Mammary epithelial cell (primary cell): ENCODE measurements at places on chromosomes 2 and 18. TPM values are rescaled to one million over a fixed set of nuclear protein-coding genes. Genes with fewer than 3 reads are reported as not detected.

IL1B gene
- 5.0 TPM for total RNA-seq

- no peak for DNase-seq
Measured at GRCh38 chr2:74458938-74459363, 713 bp downstream of the WBP1 start.

DNA sequence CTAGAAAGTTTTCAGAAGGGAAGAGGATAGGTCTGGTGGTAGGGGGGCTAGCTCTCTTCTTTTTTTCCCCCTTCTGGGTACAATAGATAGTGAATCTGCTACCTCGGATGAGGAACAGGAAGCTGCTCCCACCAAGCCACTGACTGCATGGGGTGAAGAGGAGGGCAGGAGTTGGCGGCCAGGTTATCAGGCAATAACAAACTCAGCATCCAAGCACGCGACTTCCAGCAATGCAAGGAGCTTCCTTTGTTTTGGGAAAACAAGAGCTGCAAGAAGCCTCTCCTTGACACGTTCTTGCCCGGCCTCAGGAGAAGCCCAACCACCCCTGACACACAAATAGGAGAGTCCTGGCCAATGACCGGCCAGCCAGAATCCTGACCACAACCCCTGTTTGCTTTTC is 32.2 kb downstream of the NHEJ1 start:
- DNase-seq: no peak

- peak; percentile 26 for DNase-seq
Measured at GRCh38 chr2:189150033-189150432, 29.5 kb downstream of the COL5A2 start.

GRCh38 chr2:16763493-16763899 is 97.9 kb upstream of the CYRIA start:
- no peak for DNase-seq

GEN1 gene
- total RNA-seq: 10.0 TPM

EFHD1 gene
- 2.0 TPM for total RNA-seq

- DNase-seq: no peak
Measured at GRCh38 chr2:15780912-15781574, 159.3 kb upstream of the MYCN start.

- no peak for DNase-seq
Measured at GRCh38 chr2:236102971-236103370, 65.2 kb downstream of the GBX2 start.

DNA sequence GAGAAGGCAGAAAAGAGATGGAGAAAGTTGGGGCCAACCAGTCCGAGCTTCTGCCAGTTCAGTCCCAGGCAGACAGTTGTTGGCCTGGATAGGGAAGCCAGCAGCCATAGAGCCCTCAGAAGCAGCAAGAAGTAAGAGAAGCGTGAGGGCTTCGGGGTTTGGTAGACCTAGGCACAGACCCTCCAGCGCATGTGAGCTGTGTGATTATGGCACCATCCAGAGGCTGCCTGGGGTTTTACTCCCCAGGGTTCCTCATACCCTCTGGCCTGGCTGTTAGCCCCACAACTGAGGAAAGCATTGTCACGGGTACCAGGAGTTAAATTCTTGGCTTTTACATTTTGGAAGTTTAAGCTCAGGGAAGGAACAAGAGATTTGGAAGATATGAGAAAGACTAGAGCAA is 93.7 kb upstream of the RAB6C start:
- DNase-seq: no peak

LIMS2 gene
- 8.0 TPM for total RNA-seq

GCKR gene
- 1.2 TPM for total RNA-seq

DNA sequence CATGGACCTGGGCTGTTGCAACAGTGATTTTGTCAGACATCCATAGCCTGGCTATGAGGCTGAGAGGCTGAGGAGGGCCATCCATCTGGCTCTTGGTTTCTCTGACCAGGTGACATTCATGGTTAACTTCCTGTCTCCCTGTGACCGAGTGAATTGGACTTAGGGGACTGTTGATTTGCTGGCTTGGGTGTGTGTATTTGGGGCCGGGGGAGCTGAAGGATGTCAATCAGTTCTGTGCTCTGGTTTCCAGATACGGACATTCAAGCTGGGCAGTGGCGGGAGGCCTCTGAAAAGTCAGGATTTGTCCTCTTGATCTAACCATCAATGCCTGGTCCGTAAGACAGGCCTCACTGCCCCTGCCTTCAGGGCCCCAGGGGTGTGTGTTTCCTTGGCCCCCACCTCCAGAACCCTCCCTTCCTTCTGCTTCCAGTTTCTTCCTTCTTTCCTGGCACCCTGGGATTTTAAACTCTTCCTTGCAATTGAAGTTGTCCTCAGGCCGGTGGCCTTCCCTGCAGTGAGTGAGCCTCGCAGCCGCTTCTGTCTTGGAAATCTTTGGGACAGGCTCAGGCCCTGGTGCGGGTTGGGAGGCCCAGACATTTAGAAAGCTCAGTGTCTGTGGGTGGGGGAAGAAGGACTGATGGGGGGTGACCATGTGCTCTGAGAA is 54.7 kb upstream of the HAAO start:
- no peak for DNase-seq

CNDP1 gene
- total RNA-seq: under 0.01 TPM

GRCh38 chr2:52077159-52077558 is 1045.2 kb upstream of the NRXN1 start:
- no peak for DNase-seq

DNA sequence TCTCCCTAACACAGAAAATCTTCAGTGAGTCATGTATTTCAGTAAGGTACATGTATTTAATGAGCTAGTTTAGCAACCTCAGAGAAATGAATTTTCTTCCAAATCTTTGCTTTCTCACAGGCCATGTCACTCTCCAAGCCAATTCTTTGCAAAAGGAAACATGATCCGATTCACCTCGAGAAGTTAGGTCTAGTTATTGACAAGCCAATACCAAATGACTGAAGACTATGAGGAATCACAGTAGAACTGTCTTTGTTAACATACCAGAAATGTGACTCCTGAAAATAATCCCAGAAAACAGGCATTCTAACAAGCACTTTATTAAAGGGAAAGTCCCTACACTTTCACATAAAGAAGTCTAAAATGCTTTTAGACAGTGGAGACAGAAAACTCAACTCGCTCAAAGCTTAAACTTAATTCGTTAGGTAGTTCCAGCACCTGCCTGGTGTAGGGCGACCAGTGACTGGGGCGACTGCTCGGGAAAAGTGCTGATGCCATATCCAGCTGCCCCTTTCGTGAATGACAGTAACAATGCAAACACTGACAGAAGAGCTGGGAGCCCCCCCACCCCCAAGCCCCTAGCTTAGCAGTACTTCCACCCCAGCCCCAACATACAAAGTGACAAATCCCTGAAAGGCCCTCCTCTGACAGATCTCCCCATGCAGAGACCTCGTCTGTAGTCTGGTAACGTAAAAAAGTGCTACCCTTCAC is 1.8 kb downstream of the MEMO1 start:
- DNase-seq: peak; percentile 46

GAL3ST2 gene
- not detected for total RNA-seq

DNA sequence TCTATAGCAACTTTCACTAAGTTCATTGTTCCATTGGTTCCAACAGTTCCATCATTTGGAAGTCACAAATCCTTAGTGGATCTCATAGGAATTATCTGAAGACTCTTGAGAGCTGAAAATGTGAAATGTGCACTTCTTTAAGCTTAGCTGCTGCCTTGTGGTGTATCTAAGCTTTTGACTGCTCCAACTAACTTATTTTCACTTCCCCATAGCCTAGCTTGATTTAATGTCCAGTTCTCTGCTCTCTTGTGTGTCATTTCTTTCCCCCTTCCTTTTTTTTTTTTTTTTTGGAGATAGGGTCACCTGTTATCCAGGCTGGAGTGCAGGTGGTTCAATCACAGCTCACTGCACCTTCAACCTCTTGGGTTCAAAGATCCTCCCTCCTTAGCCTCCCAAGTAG is 34.9 kb upstream of the CD302 start:
- no peak for DNase-seq

GRCh38 chr2:219071131-219071816 is 10.6 kb upstream of the IHH start:
- peak; percentile 70 for DNase-seq

UCN gene
- total RNA-seq: 0.40 and 2.2 TPM in 2 replicates
